CD8-positive, alpha-beta memory T cell (primary cell): ENCODE measurements at places on chromosomes 12 and 14. TPM values are rescaled to one million over a fixed set of nuclear protein-coding genes. Genes with fewer than 3 reads are reported as not detected.

DNA sequence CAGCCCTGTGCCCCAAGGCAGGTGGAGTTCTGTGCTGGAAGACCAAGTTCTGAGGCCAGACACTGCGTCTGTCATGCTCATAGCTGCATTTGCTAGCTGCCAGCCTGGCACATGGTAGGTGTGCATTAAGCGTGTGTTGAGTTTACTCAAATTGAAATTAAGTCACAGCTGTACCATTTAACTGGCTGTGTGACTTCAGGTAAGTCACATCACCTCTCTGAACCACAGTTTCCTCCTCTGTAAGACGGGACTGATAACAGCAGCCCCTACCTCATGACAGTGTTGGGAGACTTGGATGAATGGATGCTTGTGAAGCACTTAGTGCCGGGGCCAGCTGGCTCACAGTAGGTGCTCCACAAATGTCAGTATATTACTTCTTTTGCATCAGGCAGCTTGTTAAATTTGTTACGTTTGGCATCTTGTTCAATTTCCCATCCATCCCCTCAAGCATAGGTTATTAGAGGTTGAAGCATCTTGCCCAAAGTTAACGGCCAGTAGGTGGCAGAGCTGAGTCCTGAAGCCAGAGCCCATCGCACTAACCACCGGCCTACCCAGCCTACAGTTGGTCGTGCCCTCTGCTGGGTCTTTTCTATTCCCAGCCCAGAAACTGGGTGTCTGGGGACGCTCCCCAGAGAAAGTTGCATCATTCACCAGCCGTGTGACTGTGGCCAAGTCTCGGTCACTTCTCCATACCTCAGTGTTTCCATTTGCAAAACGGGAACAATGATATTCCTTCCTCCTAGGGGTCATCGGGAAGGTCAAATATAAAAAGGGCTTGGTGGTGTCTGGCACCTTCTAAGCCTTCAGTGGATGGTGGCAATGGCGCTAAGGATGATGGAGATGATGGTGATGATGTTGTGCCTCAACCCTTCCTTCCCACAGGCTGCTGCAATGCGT, 4.5 kb downstream of the DAO start:
- no peak overlapping the region for H3K4me3 ChIP-seq
- no peaks in the 10 kb centered on the region for H3K36me3 ChIP-seq
- no peak overlapping the region for H3K27ac ChIP-seq
- no peaks in the 10 kb centered on the region for H3K4me1 ChIP-seq
- H3K27me3 ChIP-seq: no peaks in the 10 kb centered on the region

GRCh38 chr12:39443929-39444209, 949 bp upstream of the KIF21A start:
- H3K36me3 ChIP-seq: no peaks in the 10 kb centered on the region
- peak overlapping the region; percentile 69 for H3K4me3 ChIP-seq
- no peaks in the 10 kb centered on the region for H3K27me3 ChIP-seq
- H3K27ac ChIP-seq: peak overlapping the region; percentile 77

GRCh38 chr12:53241623-53242412, 9.8 kb upstream of the RARG start:
- H3K27ac ChIP-seq: no peak overlapping the region
- H3K4me3 ChIP-seq: no peak overlapping the region
- H3K36me3 ChIP-seq: no peaks in the 10 kb centered on the region
- no peaks in the 10 kb centered on the region for H3K27me3 ChIP-seq
- H3K4me1 ChIP-seq: peaks cover 9% of the 10 kb centered on the region

DNA sequence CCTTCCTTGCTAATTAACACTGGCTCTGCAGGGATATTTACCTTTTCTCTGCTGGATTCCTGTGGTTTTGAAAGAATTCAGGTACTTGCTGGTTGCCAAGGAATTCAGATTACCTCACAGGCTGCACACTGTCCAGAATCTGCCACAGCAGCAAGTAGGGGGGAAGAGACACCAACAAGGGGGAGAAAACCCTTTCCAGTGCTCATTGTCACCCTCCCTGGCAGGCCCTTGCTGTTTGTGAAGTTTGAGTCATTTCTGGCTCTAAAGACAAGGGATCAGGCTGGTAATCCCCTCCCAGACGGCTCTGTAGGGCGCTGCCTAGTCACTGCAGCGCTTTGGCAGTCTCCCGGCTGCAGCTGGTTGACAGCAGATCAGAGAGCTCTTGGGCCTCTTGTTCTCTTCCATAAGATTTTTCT, 50.8 kb downstream of the TTLL5 start:
- H3K4me1 ChIP-seq: no peaks in the 10 kb centered on the region
- no peaks in the 10 kb centered on the region for H3K36me3 ChIP-seq
- no peak for DNase-seq
- no peak overlapping the region for H3K27ac ChIP-seq
- no peak overlapping the region for H3K4me3 ChIP-seq

- H3K27ac ChIP-seq: no peak overlapping the region
- H3K36me3 ChIP-seq: no peaks in the 10 kb centered on the region
- peaks cover 7% of the 10 kb centered on the region for H3K4me1 ChIP-seq
- no peak for DNase-seq
Measured at GRCh38 chr12:42482041-42482747, 107.4 kb downstream of the PRICKLE1 start.

GRCh38 chr12:64650762-64651161, 40.5 kb downstream of the RASSF3 start:
- no peak overlapping the region for H3K4me3 ChIP-seq
- no peaks in the 10 kb centered on the region for H3K36me3 ChIP-seq
- no peak for DNase-seq
- H3K27me3 ChIP-seq: no peaks in the 10 kb centered on the region
- H3K27ac ChIP-seq: no peak overlapping the region

DNA sequence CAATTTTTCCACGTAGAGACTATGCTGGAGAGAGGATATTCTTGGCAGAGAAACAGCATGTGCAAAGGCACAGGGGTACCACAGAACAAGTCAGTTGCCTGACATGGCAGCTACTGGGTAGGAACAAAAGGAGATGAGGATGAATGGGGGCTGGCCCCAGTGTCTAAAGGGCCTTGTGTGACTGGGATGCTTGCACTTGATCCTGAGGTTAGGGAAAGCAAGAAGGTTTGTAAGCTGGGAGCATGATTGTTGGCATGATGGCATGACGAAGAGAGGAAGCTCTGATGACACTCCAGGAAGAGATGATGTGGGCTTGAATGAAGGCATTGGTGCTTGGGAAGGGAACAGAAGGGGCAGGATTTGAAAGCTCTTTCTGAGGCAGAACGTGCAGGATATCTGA, 139.1 kb downstream of the ZFP36L1 start:
- H3K36me3 ChIP-seq: no peaks in the 10 kb centered on the region
- no peak overlapping the region for H3K27ac ChIP-seq
- H3K27me3 ChIP-seq: no peaks in the 10 kb centered on the region
- DNase-seq: no peak
- H3K4me3 ChIP-seq: no peak overlapping the region

The FOS gene
- polyA plus RNA-seq: 768 TPM

The LHX5 gene
- not detected for polyA plus RNA-seq

The KCNH3 gene
- 1.4 TPM for polyA plus RNA-seq

The PYM1 gene
- polyA plus RNA-seq: 80.8 TPM

The CATSPERB gene
- 1.2 TPM for polyA plus RNA-seq

The TBC1D30 gene
- not detected for polyA plus RNA-seq

The RTL1 gene
- not detected for polyA plus RNA-seq
